ENCODE measurements at places on chromosomes 12 and 14. TPM values are rescaled to one million over a fixed set of nuclear protein-coding genes. Genes with fewer than 3 reads are reported as not detected.

STAC3 gene
- 0.95 TPM for total RNA-seq

TAPBPL gene
- 3.1 TPM for total RNA-seq

GPR135 gene
- total RNA-seq: not detected

LPCAT3 gene
- total RNA-seq: 26.3 TPM

Measured in Caki2 (cell line).